ENCODE measurements at places on chromosomes 6 and 20.

- no peak for DNase-seq
Measured at GRCh38 chr6:152004896-152005295, 197.4 kb downstream of the ESR1 start.

GRCh38 chr6:138403801-138404665, at the start of gene HEBP2:
HEBP2 (plus strand) TSS chr6:138404223; CDS start chr6:138404496, 273 bp downstream.
- peak; percentile 94 for DNase-seq

DNA sequence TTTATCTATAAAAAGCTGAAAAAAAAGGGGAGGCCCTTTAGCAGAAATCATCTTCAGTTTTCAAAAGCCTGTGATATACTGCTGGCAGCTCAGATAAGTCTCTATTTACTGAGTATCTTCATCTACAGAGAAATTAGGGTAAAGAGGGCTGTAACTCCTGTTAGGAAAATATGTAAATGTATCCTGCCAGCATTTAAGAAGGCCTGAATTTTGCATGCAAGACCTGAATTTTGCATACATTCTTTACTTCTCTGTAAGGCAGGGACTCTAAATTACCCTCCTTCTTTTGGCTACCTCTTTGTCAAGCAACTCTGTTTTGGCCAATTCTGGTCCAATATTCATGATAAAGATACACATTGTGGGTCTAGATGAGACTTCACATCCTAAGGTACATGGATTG, 150.6 kb upstream of the SPACA1 start:
- DNase-seq = no peak

DNA sequence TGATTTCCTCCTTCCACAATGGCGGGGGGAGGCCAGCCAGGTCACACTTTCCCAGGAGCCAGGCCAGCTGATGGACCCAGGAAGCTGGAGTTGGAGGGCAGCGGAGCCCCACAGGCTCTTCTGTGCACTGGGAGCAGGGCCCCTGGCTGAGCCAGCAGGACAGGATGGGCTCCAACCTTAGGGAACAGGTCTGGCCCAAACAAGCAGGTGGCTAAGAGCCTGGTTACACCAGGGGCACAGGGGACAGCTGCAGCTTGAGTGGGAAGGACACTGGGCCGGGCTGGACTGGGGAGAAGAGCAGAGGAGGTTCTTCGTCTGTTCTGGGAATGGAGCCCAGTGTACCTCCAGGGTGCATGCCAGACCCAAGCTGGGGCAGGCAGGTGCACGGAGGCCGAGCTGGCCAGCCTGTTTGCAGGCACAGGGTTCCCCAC, 102.3 kb downstream of the DLL1 start:
- no peak for DNase-seq

DNA sequence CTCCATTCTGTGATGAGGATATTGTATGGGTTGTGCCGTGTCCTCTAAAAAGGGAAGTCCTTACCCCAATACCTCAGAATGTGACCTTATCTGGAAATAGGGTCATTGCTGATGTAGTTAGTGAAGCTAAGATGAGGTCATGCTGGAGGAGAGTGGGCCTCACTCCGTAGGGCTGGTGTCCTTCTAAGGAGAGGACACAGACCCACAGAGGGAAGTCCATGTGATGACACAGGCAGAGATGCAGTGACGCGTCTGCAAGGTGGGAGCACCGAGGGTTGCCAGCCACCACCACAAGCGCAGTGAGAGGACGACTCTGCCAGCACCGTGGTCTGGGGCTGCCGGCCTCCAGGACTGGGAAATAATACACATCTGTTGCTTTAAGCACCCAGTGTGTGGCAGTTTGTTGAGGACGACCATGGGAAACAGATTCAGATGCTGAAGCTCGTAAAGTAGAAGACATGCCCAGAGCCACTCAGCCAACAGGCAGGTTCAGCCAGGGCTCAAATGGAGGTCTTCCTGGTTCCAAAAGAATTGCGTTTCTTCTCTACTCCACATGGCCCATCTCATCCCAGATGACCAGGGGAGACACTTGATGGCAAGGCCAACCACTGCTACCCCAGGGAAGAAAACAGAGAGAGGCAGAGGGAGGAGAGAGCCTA, 59.2 kb upstream of the DUSP22 start:
- no peak for DNase-seq

DNA sequence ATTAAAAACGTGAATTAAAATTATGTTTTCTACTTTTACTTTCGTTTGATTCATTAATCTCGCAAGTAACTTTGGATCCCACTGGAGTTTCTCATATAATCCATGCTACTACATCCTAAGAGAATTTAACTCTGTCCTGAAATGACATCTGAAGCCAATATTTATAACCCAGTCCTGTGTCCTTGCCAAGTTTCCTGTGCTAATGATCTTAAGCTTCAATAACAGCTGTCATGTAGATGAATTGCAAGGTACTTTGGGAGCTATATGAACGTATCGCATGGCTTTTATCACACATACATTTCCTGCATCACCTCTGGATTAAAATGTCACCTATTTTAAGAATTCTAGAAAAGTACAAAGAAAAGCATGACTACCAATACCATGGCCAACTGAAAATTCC, 833.8 kb upstream of the CITED2 start:
- DNase-seq = no peak

DNA sequence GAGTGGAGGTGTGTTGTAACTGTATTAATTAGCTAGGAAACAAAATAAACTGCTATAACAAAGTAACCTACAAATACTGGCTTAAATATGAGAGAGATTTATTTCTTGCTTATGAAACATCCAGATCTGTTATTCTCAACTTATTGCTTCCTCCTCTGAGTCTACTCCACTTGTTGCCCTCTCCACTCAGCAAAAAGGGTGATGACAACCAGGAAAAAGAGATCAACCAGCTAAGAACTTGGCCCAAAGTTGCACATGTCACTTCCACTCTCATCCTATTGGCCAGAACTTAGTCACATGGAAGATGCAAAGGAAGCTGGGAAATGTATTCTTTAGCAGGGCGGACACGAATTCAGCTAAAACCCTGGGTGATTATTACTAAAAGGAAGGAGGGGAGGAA, 5.2 kb upstream of the TP53RK start:
- DNase-seq = no peak

DNA sequence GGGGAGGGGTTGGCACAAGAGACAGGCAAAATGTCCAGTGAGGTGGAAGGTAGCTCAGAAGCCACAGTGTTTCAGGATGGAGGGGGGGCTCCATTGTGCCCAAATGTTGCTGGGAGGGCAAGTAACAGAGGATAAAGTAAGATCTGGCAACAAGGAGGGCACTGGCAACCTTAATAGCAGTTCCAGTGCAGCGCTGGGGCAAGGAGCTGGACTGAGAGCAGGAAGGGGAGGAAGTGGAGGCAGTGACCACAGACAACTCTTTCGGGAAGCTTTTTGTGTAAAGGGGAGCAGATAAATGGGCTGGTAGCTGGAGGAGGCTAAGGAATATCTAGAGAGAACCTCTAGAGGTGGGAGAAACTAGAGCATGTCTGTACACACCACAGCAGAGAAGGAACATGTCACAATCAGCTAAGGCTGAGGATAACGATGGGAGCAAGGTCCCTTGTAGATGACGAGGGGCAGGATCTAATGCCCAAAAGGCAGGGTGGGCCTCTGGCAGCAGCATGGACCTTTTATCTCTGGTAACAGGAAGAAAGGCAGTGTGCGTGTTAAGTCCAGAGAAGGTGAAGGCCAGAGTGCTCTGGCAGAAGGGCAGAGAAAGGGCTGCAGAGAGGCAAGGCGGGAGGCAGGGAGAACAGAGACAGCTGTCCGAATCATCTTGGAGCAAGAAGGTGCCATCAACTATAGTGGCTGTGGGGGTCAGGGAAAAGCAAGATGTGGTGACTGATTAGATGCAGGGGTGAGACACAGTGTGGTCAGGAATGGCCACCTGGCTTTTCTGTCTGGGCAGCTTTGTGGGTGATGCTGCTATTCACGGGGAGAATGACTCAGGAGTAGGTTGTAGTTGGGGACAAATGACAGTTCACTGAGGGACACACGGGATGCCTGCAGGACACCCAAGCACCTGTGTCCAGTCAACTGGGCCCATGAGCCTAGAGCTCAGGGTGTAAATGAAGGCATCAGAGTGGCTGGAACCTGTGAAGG, 17.4 kb downstream of the TMEM242 start:
- DNase-seq = no peak

DNA sequence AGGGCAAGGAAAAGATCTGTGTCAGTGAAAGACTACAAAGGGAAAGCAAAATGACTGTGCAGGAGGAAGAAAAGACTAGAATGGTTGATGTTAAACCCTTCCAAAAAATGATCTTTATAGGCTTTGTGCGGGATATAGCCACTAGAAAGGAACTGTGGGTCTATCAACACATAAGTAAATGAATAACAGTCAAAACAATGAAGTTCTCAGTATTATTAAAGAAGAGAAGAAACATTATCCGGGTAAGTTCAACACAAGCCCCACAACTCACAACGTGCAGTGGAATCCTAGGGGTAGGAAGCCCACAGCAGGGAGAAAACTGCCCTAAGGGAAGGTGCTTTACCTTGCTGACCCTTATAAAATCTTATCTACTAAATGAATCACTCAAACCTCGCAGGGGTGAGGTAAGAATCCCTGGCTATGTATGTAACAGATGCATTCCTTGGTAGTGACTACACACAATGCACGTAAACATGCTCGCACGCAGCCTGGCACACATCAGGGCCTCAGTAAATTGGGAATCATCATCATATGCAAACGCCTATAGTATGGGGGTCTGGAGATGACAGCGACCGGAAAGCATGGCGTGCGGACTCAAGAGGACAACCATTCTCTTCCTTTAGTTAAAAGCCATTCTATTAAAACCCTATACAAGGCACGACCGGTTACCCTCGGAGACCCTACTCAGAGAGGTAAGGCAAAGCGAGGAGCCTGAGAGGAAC, 11.3 kb downstream of the TFAP2A start:
- no peak for DNase-seq

- no peak for DNase-seq
Measured at GRCh38 chr6:36827261-36828079, 11.8 kb downstream of the CPNE5 start.

- DNase-seq = no peak
Measured at GRCh38 chr20:1652960-1653359, 4.6 kb downstream of the SIRPG start.

- DNase-seq = no peak
Measured at GRCh38 chr6:16413399-16413798, 175.0 kb downstream of the GMPR start.

DNA sequence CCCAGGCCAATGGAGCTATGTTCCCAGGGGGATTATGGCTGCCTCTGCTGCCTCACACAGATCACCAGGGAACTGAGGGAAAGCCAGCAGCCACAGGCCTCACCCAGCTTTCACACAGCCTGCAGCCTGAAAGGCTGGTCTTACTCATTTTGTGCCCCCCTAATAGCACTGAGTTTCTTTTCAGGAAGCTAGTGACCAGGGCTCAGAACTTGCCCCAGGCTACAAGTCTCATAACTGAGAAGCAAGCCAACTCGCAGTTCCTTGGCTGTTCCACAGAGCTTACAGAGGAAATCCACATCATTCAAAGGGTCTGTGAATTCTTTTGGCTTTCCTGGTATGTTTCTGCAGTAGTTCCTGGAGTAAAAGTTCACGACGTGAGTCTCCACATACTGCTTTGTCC, 524.8 kb upstream of the GJE1 start:
- DNase-seq = no peak

All from NCI-H1930 (cell line).